GM13976 (cell line): ENCODE measurements at places on chromosomes 13 and 19.

DNA sequence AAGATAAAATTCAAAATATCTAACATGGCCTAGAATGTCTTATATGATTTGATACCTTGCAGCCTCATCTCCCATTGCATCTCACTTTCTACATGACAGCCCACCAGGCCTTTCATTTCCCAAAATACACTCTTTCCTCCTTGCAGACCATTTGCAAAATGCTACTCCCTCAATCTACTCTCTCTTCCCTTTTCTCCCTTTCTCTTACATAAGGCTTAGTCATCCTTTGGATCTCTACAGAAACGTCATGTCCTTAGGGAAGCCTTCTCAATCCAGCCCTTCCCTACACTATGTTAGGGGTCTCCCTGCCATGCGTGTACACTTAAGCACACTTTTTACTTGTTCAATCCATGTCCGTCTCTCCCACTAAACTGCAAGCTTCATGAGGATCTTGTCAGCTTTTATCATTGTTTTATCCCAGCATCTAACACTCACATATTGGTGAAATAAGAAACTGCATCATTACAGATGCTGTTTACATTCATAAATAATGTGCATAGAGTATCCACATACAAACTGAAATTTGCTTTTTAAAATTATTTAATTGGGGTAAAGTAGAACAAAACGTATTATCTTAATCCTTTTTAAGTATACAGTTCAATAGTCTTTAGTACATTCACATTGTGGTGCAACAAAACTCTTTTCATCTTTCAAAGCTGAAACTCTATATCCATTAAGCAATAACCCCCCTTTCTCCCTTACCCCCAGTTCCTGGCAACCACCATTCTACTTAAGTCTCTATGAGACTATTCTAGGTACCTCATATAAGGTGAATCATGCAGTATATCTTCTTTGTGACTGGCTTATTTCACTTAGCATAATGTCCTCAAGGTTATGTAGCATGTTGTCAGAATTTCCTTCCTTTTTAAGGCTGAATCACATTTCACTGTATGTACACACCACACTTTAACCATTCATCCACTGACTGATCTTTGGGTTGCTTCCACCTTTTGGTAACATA lies 11.5 kb upstream of the WBP4 start:
- no peak for DNase-seq

DNA sequence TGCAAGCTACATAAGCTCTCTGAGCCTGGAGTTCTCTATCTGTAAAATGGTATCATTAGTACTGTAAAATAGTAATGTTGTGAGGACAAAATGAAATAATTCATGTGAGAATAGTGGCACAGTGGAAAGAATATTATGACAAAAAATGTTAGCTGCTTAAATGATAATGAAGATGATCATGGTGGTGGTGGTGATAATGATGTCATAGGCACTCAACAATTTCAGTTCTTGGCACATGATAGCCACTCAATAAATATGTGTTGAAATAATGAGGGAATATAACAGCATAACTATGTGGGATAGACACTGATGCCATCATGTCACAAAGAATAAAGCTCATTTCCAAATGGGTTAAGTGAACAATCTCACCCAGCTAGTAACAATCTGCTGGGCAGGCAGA lies 736.3 kb downstream of the EFNB2 start:
- DNase-seq = no peak

DNA sequence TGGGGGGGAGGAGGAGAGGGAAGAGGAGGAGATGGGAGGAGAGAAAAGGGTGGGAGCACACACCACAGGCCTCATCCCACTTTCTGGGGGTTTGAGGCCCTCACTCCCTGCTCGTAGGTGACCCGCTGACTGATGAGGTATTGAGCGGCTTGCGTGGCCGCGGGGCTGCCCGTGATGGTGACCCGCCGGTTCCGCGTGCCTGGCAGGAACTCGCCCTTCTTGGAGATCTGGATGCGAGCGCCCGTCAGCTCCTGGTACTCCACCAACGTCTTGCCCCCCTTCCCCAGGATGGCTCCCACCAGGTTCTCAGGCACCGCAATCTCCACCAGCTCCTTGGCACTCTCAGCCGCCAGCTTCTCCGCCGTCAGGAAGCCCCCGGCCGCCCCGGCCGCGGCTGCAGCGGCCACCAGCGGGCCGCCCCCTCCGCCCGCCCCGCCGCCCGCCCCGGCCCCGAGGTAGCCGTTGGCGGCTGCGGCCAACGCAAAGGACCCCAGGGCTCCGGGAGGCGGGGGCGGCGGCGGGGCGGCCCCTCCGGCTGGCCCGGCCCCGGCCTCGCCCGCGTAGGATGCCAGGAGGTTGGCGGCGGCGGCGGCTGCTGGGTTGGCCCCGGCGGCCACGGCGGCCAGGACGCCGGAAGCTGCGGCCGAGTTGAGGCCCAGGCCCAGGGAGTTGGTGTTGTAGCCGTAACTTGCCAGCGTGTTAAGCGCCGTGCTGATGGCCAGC lies 25.4 kb upstream of the NANOS2 start:
- no peak for DNase-seq

- peak; percentile 42 for DNase-seq
Observed at GRCh38 chr13:30334663-30335386, 27.5 kb upstream of the KATNAL1 start.

DNA sequence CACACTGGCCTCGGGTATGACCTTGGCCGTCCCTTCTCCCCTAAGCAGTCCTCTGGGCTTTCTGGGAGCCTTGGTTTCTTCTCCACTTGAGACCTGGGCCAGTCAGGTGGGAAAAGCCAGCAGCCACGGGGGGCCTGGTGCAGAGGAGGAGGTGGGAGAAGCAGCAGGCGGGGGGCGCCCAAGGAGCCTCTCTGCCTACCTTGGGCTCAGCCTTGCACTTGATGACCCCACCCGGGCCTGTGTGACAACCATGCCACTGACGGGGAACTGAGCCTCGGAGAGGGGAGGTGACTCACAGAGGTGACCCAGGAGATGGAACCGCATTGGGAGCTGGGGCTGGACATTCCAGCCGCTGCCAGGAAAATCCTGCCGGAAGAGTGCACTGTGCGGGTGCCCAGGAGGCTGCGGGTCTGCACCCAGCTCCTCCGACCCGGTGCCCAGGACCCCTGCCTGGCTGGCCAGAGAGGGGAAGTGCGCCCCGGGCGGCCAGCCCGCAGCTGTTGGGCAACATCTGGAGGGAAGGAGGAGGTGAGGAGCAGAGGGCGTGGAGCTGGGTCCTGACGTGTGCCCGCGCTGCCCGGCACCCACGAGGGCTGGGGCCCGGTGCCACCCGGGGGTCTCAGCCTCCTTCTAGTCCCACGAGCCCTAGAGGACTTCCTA lies 23.4 kb upstream of the SLC7A10 start:
- DNase-seq = no peak

GRCh38 chr13:30869491-30869890 lies 36.6 kb upstream of the MEDAG start:
- no peak for DNase-seq

DNA sequence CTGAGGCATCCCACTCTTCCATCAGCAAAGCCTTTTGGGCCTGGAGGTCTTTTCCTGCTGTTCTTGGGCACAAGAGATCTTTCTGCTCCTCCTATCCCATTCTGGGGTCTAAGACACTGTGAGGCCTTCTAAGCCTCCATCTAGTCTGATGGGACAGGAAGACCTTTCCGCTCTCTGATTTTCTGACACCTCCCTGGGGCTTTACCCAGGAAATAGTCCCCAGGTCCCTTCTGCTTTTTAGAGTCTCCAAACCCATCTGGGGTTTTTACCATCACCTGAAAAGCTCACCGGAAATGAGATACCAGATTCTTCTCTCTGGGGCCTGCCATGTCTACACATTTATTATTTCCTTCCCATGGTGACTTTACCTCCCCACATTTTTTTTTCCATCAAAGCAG lies 21.1 kb downstream of the CLEC17A start:
- peak; percentile 77 for DNase-seq

GRCh38 chr13:113903912-113904311 lies 40.0 kb upstream of the GAS6 start:
- no peak for DNase-seq

DNA sequence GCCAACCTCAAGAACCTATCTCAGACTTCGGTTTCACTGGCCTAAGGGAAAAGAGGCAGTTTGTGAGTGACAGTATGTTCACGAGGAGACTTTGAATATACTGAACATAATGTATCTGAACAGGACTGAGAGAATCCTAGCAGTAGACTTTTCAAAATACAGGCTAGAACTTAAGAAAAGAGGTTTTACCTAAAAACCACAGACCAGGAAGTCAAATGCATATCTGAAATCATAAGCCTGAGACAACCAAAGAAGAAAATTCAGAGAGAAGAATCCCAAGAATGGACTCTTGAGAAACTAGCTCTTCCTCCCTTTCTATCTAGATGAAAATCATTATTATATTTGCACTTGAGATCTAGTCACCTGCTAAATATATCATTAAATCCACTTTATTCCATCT lies 17.6 kb downstream of the MYCBP2 start:
- no peak for DNase-seq
